ENCODE measurements at places on chromosomes 1 and 21.

DNA sequence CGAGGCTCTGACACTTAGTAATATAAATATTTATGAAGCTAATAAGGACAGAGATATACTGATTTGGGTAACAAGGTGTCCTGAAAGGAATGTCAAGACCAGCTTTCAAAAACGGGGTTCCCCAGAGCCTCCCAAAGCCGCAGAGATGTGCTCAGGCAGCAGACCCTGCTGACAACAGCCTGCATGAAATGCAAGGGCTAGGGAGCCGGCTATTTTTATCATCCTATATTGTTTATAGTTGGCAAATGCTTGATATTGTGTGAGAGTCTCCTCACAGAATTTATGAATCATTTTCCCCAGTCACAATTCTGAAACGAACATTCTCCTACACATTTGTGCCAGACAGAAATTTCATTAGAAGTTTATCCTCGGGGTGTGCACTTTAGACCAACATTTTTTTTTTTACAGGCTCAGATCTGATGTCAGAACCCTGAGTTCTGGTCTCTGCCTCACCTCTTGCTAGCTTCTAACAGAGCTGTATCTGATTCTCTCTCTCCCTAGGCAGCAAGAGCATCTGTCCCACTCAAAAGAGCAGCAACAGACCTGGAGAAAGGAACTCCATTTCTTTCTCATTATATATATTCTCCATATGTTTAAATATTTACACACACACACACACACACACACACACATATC, 302.3 kb upstream of the PLD5 start:
- DNase-seq, result no peak

DNA sequence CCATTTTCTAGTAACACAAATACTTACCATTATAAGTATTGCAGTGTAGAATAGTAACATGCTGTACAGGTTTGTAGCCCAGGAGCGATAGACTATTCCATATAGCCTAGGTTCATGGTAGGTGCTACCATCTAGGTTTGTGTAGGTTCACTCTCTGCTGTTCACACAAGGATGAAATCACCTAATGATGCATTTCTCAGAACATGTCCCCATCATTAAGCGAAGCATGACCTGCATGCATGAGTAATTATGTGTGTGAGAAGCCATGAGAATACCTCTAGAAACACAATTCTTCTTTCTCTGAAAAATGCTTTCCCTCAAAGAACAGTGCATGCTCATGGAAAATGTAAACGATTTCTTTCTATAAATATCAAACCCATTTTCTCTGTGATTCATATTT, 69.3 kb downstream of the NR5A2 start:
- no peak for DNase-seq

- peak; percentile 74 for DNase-seq
Observed at GRCh38 chr1:61641578-61642336, 83.2 kb downstream of the TM2D1 start.

GRCh38 chr1:64215576-64215975, 12.2 kb downstream of the UBE2U start:
- no peak for DNase-seq

DNA sequence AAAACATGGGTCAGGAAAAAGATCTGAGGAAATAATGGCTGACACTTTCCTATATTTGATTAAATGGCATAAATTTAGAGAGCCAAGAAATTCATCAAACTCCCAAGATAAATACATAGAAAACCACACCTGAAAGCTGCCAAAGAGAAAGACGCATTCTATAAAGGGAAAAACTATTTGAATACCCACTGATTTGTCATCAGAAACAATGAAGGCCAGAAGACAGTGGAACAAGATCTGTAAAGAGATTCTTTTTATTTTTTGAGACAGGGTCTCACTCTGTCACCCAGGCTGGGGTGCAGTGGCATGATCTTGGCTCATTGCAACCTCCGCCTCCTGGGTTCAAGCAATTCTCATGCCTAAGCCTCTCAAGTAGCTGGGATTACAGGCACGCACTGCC, 17.4 kb downstream of the SDE2 start:
- no peak for DNase-seq

GRCh38 chr1:29105822-29106221, 17.9 kb downstream of the TMEM200B start:
- DNase-seq, result peak; percentile 56

DNA sequence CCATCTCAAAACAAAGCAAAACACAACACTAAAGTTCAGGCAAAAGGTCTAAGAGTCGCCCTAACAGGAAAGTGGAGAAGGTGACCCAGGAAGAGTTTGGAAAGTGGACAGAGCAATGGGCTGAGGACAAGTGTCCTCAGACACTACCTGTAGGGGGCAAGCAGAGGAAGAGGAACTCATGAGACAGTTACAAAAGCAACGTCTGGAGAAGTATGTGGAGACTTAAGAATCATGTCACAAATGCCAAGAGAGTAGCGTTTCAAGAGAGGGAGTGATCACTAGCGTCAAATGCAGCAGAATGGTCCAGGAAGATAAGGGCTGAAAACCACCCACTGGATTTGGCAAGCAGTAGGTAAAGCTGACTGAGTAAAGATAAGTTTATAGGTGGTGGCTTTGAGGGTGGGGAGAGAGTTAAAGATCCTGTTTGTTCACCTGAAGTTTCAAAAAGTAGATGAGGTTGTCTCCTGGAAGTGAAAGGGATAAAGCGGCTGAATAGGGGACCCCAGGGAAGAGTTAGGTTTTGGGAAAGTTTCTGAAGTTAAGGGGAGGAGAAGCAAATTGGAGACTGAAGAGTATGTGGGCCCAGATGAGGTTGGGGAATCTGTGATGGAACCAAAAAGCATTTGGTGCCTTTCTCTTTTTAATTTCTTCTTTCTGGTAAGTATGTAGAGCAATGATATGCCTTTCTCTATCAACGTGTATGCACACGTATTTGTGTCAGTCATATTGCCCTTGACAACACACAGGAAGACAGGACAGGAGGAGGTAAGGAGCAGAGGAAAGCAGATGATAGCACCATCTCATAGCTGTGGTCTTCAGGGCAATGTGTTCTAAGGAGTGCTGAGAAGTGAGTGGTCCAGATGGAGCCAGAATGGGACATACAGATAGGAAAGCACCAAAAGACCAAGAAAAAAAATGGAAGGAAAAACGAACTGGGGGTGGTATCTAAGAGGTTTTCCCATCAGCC, 3.1 kb downstream of the BSDC1 start:
- DNase-seq, result no peak

DNA sequence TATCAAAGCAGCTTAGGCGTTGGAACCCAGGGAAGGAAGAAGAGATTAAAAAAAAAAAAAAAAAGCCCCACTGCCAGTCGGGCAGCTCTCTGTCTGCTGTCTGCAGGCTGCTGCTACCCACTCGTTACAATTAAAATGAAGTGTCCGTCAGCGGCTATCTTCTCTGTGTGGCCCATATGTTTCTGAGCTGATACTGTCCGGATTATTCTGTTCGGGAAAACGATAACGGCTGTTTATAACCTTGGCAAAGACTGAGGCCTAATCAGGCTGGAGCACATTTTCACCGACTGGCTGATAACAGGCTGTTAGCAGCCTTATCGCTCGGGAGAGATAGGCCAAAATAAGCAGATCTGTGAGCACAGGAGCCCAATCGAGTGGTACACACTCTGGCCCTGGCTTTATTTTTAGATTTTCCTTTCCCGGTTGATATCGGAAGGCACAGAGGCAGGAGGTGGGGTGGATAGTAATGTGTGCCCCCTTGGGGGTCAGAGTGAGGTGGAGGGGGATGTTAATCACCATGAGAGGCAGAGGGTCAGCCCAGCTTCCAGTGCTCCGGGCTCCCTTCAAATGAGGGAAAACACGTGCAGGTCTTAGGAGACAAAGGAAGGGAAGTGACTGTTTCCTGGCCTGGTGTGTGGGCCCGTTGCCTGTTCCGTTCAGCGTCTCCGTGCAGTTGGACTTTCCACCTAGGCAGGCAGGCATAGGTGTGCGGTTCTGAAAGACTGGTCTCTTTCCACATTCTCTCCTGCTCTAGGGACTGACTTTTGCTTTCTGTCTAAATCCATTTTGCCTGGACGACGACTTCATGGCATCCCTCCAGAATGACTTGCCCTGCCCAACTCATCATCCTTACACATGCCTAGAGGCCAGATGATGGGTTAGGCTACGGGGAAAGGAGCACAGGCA, 153.4 kb downstream of the PBX1 start:
- no peak for DNase-seq

GRCh38 chr1:110756506-110756905, 81.8 kb upstream of the KCNA3 start:
- DNase-seq, result no peak

DNA sequence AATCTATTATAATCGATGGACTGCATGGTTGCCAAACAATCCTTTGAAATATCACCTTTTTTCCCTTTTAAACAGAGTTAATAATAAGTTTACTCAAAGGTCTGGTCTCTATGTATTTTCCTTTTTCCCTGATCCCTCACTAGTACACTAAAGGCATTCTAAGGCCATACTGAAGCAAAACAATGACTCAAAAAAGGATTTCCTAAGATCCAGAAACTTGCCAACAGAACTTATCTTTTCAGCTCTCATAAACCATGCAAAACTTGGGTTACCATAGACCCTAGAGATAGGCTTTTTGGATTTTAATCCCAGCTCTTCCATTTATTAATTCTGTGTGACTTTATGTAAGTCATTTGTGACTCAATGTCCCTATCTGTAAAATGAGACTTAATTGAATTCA, 77.1 kb downstream of the IFI44 start:
- DNase-seq, result no peak

DNA sequence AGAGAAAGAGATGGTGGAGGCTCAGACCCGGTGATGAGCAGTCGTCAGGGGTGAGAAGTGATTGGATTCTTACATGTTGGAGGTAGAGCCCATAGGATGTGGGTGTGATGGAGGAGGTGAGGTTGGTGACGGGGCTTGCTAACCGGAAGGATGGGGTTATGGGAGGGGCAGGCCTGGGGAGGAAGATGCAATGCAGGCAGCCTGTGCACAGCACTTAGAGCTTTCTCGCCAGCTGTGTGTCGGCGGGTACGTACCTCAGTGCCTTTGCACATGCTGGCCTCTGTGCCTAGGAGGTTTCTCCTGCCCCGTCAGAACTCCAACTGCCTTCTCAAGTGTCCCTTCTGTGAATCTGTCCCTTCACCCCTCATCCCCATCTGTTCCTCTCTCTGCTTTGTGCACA, 2.9 kb upstream of the BSND start:
- no peak for DNase-seq

GRCh38 chr1:87155170-87155569, 173.5 kb upstream of the LMO4 start:
- DNase-seq, result peak; percentile 27

- DNase-seq, result no peak
Observed at GRCh38 chr1:160641323-160642280, 5.2 kb downstream of the SLAMF1 start.

- no peak for DNase-seq
Observed at GRCh38 chr1:159849626-159850366, 12.7 kb downstream of the VSIG8 start.

- DNase-seq, result no peak
Observed at GRCh38 chr1:33606272-33606671, 133.8 kb downstream of the ZSCAN20 start.

GRCh38 chr1:62417351-62417999, 19.4 kb upstream of the USP1 start:
- no peak for DNase-seq

DNA sequence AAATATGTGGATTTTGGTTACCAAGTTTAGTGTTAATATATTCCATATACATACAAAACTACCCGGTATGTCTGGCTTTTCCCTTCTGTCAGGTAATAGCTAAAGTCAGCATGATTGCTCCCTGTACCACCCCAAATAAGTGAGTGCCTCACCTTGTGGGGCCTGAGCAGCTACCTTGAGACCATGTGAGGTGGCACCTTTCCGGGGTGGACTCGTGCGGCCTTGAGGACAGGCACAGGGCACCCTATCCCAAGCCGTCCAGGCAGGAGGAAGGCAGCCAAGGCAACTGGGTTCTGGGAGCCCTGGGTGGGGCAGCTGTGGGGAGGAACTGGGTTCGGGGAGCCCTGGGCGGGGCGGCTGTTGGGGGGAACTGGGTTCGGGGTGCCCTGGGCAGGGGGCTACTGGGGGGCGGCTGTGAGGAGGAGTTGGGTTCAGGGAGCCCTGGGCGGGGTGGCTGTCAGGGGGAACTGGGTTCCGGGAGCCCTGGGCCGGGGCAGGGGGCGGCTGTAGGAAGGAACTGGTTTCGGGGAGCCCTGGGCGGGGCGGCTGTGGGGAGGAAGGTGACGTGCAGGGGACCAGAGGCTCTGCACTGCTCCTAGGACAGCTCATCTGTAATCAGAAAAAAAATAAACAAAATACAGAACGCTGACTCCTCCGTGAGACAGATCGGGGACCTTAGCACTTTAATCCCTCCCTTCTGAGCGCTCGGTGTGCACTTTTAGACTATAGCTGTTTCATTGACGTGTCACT, 63.3 kb downstream of the POFUT2 start:
- DNase-seq, result no peak

GRCh38 chr1:226381226-226381998, 26.5 kb downstream of the PARP1 start:
- DNase-seq, result no peak

All from HuH-7 (cell line).